ENCODE measurements at places on chromosomes 4 and X. TPM values are rescaled to one million over a fixed set of nuclear protein-coding genes. Genes with fewer than 3 reads are reported as not detected.

The PLP1 gene
- total RNA-seq, result 11.4 TPM

The MAGEA2 gene
- total RNA-seq, result not detected

The KLB gene
- 0.30 TPM for total RNA-seq

The CXCL8 gene
- not detected for total RNA-seq

The SH3BGRL gene
- total RNA-seq, result 30.2 TPM

The HELT gene
- total RNA-seq, result not detected

The TLR3 gene
- total RNA-seq, result 5.2 TPM

The GRK4 gene
- 7.7 TPM for total RNA-seq

The PF4V1 gene
- not detected for total RNA-seq

The RHOXF1 gene
- not detected for total RNA-seq

The ENPP6 gene
- 0.11 TPM for total RNA-seq

The LPAR4 gene
- total RNA-seq, result 0.22 TPM

The SHISA3 gene
- total RNA-seq, result 5.5 TPM

The BCORL1 gene
- 11.3 TPM for total RNA-seq

The HPSE gene
- 1.8 TPM for total RNA-seq

The EFHC2 gene
- 17.5 TPM for total RNA-seq

The EXOC1L gene
- total RNA-seq, result not detected

The RTL9 gene
- 0.38 TPM for total RNA-seq

The CCKAR gene
- total RNA-seq, result not detected

The PCDH19 gene
- total RNA-seq, result 0.65 TPM

The ATP1B4 gene
- total RNA-seq, result not detected

The GYPA gene
- total RNA-seq, result not detected

The MAGEA12 gene
- total RNA-seq, result not detected

The NIPAL1 gene
- 0.70 TPM for total RNA-seq

The BEX5 gene
- total RNA-seq, result 0.68 TPM

The LIMCH1 gene
- 294 TPM for total RNA-seq

The ZDHHC15 gene
- 3.1 TPM for total RNA-seq

The CXCL3 gene
- total RNA-seq, result 0.16 TPM

The SLC9B2 gene
- total RNA-seq, result 3.3 TPM

The XAGE2 gene
- not detected for total RNA-seq

The AKAP4 gene
- not detected for total RNA-seq

The RASL11B gene
- total RNA-seq, result 3.7 TPM

The RBM46 gene
- total RNA-seq, result not detected

The GCNA gene
- total RNA-seq, result 1.7 TPM

The VGLL1 gene
- total RNA-seq, result not detected

The KLHL2 gene
- 10.6 TPM for total RNA-seq

The MAB21L2 gene
- total RNA-seq, result not detected

The SOWAHD gene
- total RNA-seq, result 0.41 TPM

The PLAC1 gene
- total RNA-seq, result not detected

The PYURF gene
- 56.3 TPM for total RNA-seq

The RS1 gene
- not detected for total RNA-seq

The SLBP gene
- 13.7 TPM for total RNA-seq

The PHOX2B gene
- total RNA-seq, result not detected

The PAGE2B gene
- total RNA-seq, result not detected

The FAAH2 gene
- total RNA-seq, result 0.24 TPM

The IL9R gene
- not detected for total RNA-seq

The MCF2 gene
- total RNA-seq, result 0.30 TPM

The CSAG3 gene
- total RNA-seq, result not detected

The SYNPO2 gene
- total RNA-seq, result 206 TPM

The RHOXF2B gene
- total RNA-seq, result not detected

The TLR10 gene
- total RNA-seq, result not detected

The OTUD5 gene
- total RNA-seq, result 19.8 TPM

The RAB41 gene
- not detected for total RNA-seq

The ADH1A gene
- total RNA-seq, result 0.84 TPM

The MID2 gene
- total RNA-seq, result 7.1 TPM

The ADH1B gene
- 155 TPM for total RNA-seq

The F8A2 gene
- total RNA-seq, result not detected

The ELF2 gene
- total RNA-seq, result 38.0 TPM

The CFAP47 gene
- total RNA-seq, result not detected

The TEX13B gene
- not detected for total RNA-seq

All from Right ventricle myocardium inferior (tissue), 1 donor.